ENCODE measurements at places on chromosomes 3 and 15. TPM values are rescaled to one million over a fixed set of nuclear protein-coding genes. Genes with fewer than 3 reads are reported as not detected.

Gene PLSCR5
- not detected for total RNA-seq

Gene PLA2G4F
- total RNA-seq, result not detected

- DNase-seq, result no peak
These were observed 785.3 kb downstream of the ROBO2 start for GRCh38 chr3:77825001-77825827.

Gene SLCO2A1
- total RNA-seq, result 0.78 TPM

GRCh38 chr3:99919694-99920093 lies 102.0 kb downstream of the CMSS1 start:
- DNase-seq, result no peak

DNA sequence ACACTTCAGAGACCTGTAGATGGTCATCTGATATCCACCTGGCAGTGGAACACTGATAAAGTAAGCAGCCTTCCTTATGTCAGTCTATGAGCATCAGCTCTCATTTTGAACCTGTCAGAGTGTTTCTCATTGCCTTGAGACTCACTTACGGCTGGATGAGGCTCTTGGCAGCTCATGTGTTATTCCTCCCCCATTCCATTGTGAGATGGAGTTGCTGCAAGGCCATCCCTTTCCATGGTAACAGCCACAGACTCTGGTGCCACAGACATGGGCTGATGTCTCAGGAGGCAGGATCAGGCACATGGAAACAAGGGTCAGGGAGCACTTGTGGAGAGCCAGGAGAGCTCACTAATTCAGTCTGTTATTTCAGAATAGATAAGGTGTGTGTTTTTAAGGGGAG lies 11.9 kb downstream of the KCNAB1 start:
- DNase-seq, result no peak

DNA sequence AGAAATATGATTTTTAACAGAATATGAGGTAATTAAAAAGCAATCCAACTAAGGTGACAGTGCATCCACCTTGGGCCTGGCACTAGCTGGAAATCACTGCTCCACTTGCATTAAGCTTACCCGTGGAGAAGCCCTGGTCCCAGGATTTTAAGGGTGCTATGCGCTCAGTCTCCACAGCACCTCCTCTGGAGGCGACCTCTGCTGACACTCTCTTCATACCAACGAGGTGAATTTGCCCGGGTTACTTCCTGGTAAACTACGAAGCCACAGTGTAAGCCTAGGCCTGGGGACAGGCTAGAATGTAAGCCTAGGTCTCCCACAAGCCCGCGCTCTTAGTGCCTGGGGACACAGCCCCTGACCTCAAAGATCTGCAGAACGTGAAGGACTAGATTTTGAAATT lies 793 bp downstream of the APOD start:
- DNase-seq, result no peak

Measured in occipital lobe (tissue), 3 donors.